ENCODE measurements at places on chromosomes 2 and 18.

- no peak for DNase-seq
Observed at GRCh38 chr2:158921599-158922408, 46.6 kb upstream of the TANC1 start.

GRCh38 chr2:174617120-174617519 is 19.5 kb upstream of the WIPF1 start:
- no peak for DNase-seq

DNA sequence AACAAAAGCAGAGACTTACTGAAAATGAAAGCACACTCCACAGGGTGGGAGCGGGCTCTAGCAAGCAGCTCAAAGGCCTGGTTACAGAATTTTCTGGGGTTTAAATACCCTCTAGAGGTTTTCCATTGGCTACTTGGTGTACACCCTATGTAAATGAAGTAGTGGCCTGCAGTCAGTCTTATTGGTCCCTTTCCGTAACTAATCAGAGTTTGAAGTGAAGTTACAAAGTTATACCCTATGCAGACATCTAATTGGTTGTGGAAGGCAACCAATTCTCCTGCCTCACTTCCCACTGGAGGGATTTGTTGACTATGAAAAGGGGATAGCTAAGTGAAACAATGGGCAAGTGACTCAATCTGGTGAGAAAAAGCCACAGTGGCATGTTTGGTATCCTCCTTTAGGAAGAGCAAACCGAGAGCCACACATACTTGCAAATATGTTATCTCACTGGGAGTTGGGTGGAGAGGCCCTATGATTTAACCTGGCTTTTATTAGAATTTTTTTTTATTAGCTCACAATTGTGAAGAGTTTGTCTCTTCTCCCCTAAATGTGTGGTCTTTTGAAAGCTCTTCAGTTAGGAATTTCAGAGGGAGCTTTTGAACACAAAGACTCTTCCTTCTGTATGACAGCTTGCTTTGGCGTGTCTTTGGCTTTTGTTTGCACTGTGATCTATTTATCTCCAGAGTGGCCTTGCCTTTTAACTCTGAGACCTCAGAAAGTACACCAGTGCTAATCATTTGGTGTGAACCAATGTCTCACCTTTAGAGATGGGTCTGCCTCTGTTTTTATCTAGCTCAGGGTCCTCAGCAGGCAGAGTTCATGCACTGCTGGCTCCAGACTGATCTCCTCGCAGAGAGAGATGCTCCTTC is 69.6 kb downstream of the MAP4K4 start:
- no peak for DNase-seq

DNA sequence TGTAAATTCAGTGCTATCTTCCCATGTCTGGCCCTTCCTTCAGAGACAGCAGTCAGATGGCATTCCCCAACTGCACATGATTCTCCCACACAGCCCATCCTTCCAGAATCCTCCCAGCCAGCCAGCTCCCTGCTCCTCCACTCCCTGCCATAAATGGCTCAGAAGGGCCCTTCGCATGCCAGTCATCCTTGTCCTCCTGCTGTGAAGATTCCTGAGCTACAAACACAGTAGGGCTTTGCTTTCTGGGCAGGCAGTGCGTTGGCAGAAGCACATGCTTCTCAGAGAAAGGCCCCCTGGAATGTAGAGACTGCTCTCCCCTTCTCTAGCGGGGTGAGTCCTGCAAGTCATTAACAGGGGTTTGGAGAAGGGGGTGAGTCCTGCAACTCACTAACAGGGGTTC is 71.9 kb downstream of the TEX51 start:
- no peak for DNase-seq

GRCh38 chr18:45336448-45336847 is 278.8 kb upstream of the SLC14A2 start:
- no peak for DNase-seq

Measured in iPS DF 6.9 (cell line).